ENCODE measurements at places on chromosomes 13 and 19.

GRCh38 chr19:16514383-16515019 lies 18.3 kb downstream of the C19orf44 start:
- DNase-seq, result no peak

DNA sequence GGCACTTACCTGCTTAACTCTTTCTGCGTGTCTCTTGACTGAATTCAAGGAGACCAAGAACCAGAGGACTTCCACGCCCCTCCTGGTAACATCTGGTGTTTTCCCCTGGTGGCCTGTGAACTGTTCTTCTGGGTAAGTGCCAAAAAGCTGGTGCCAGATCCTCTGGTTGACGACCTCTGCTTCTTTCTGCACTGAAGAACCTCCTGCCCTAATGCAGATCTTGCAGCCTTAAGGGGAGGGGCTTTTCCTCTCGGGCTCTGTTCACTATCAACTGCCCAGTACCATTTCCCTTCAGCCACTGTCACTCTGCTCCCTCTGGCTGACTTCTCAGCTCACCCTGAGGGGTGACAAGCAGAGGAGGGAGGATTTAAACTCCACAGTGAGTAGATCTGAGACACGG lies 6.1 kb upstream of the ERVV-1 start:
- no peak for DNase-seq

DNA sequence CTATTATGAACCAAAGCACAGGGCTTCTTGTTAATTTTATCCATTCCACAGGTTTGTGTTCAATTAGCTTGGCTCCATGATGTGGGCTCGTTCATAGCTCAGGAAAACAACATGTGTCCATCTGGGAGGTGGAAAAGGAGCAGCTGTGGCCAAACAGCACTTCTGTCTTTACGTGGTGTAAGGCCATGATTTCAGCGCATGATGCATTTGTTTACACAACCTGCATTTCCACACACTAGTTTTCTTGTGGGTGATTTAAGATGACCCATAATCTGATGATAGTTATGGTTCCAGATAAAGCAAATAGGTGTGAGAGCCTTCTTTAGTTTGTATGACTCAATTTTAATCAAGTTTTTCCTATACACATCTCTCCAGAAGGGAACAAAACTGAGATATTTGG lies 101.7 kb downstream of the TNFRSF19 start:
- no peak for DNase-seq

DNA sequence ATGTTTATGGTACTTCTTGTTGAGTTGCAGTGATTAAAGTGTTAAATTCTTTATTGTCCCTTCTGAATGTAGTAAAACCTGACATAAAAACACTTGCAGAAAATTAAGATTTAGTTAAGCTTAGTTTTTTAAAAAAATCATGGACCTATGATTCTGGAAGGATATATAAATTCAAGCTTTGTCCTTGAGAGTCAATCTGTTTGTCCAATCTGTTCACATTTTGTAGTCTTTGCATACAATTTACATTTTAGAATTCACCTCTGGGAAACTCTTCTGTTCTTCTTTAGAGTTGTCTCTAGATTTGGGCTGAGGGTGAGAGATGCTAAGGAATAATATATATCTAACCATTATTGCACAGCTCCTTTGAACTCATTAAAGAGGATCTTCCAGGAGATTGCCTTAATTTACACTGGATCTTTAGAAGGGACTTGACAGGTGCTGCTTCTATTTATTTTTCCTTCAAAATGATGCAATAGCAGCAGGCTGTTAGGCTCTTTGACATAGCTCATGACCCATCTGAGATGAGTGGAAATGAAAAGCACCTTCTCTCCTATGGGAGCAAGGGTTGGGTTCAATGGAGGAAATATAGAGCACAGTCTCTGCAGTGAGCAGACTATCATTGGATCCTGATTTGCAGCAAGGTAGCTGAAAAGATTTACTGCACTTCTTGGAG lies 433.9 kb downstream of the GPC6 start:
- DNase-seq, result no peak

- no peak for DNase-seq
Measured at GRCh38 chr13:46571189-46571908, 18.4 kb downstream of the LRCH1 start.
